Activated T-cell treated with anti-CD3 and anti-CD28 coated beads, Interleukin-2, amount 50 U/mL, for 4 hours (primary cell): ENCODE measurements at places on chromosomes 13 and 19. TPM values are rescaled to one million over a fixed set of nuclear protein-coding genes. Genes with fewer than 3 reads are reported as not detected.

DNA sequence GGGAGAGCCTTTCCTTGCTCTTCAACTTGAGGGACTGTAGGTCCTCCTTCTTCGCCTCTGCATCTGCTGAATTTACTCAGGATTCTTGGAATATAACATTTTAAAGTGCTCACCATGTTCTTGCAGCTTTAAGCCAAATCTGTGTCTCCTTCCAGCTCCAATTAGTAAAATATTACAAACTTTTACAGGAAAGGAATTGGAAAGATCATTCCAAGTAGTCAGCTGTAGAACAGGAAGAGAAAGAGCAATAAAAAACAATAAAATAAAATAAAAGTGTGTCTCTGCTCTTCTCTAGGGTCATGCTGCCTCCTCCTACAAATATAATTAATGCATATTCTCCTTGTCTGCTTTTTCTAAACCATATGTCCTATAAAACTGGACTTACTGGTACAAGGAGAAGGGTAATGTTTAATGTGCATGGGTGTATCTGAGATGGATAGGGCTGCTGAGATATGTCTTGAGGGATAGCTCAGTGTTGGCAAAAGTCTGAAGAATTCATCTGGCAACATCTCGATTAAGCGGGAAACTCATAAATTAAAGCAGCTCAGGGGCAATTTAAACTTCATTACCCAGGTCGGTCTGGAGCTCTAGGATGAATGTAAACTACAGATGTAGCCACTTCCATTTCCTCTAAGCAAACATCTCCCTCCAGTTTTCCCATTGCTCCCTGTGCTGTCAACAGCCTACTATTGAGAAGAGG lies 25.0 kb downstream of the ENOX1 start:
- no peak for DNase-seq

DNA sequence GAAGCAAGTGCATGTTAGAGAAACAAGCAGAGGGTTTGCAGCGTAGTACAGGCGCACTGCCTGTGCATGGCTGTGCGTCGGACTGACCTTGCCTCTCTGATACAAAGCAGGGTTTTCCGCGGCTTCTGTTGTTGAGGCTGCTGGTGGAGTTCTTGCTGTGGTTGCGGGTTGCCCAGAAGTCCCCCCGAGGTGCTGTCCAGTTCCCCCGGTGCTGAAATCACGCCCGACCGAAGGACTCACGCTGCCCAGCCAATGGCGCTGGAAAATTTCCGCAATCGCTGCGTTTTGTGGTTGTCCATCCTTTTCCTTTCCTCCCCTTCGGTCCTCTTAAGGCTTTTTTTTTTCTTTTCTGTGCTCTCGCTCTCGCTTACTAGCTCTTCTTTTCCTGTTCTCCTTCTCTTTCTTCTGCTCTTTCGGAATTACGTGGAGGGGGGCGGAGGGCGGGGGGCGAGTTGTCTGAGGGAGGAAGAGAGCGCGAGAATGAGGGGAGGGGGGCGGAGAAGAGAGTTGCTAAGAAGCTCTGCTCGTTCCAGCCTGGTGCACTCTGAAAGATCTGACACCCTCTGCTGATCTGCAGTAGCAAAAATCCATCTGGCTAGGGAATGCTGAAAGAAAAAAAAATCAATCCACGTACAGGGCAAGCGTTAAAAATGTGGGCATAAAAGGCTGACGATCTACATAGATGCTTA lies at the start of gene SLITRK1:
TSS of gene SLITRK1 (minus strand) at position 558 of the 689 bp plus-strand sequence. CDS start 967 bp downstream, outside the sequence.
- DNase-seq, result no peak

Gene CAB39L
- total RNA-seq, result 3.0 TPM

- no peak for DNase-seq
Observed at GRCh38 chr13:27928805-27929753, 9.3 kb downstream of the PDX1 start.
